Stimulated activated CD8-positive, alpha-beta memory T cell treated with anti-CD3 and anti-CD28 coated beads, Interleukin-7, amount 100 ng/mL, for 48 hours (primary cell): ENCODE measurements at places on chromosomes 12 and 14.

GRCh38 chr12:85866986-85867776, 6.9 kb upstream of the NTS start:
- no peak for DNase-seq

- no peak for DNase-seq
Measured at GRCh38 chr12:5430641-5431603, 986 bp upstream of the NTF3 start.

- no peak for DNase-seq
Measured at GRCh38 chr12:124551268-124552144, 15.9 kb downstream of the NCOR2 start.

- no peak for DNase-seq
Measured at GRCh38 chr12:49661746-49662145, 38.4 kb downstream of the PRPF40B start.

DNA sequence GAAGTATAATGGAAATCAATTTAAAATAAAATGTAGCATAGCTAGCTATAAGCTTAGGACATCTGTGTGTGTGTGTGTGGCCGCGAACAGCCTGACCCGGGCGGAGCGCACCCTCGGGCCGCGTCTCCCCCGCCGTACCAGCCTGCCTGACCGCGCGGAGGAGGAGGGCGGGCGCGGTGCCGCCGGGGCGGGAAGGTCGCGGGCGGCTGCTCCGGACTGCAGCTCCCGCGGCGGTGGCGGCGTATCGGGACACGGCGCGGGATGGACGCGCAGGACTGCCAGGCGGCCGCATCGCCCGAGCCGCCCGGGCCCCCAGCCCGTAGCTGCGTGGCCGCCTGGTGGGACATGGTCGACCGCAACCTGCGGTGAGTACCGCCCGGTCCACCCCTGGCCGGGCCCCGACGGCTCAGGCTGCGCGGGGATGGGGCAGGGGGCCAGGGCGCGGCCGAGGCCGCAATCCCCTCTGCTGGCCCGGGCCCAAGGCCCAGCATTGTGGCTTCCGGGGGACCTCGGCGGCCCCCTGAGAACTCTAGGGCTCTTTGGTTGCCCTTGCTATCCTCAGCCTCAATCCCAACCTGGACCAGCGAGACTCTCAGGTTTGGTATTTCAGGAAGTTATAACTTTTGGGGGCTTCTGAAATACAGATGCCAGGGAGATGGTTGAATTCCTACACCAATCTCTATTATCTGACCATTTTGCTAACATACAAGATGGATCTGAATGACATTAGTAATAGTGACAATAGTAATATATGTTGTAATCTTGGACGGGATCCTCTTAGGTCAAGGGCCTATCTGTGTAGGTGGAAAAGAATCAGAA, at the start of gene ABHD12B:
Gene ABHD12B (plus strand): TSS at position 140 of the 819 bp plus-strand sequence. CDS start 122 bp downstream, at position 262.
- DNase-seq, result no peak

- DNase-seq, result no peak
Measured at GRCh38 chr14:20631880-20632389, 9.6 kb downstream of the OR6S1 start.

GRCh38 chr14:74656964-74657363, 44.9 kb upstream of the LTBP2 start:
- no peak for DNase-seq

DNA sequence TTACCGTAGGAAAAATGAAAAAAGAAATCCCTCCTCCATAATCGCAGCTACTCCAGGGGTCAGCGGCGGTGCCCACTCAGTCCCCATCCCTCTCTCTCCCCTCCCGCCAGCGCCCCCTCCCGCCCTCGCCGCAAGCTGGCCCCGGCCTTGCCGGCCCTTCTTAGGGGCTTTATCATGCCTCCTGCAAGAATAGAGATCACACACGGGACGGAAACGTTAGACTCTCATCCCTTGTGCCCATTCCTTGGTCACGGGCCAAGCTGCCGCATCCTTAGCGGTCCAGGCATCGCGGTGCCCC, 692 bp upstream of the COX14 start:
- DNase-seq, result no peak

- DNase-seq, result no peak
Measured at GRCh38 chr14:88935083-88935482, 110.6 kb downstream of the TTC8 start.

- no peak for DNase-seq
Measured at GRCh38 chr12:131950182-131950913, 606 bp downstream of the EP400 start.

DNA sequence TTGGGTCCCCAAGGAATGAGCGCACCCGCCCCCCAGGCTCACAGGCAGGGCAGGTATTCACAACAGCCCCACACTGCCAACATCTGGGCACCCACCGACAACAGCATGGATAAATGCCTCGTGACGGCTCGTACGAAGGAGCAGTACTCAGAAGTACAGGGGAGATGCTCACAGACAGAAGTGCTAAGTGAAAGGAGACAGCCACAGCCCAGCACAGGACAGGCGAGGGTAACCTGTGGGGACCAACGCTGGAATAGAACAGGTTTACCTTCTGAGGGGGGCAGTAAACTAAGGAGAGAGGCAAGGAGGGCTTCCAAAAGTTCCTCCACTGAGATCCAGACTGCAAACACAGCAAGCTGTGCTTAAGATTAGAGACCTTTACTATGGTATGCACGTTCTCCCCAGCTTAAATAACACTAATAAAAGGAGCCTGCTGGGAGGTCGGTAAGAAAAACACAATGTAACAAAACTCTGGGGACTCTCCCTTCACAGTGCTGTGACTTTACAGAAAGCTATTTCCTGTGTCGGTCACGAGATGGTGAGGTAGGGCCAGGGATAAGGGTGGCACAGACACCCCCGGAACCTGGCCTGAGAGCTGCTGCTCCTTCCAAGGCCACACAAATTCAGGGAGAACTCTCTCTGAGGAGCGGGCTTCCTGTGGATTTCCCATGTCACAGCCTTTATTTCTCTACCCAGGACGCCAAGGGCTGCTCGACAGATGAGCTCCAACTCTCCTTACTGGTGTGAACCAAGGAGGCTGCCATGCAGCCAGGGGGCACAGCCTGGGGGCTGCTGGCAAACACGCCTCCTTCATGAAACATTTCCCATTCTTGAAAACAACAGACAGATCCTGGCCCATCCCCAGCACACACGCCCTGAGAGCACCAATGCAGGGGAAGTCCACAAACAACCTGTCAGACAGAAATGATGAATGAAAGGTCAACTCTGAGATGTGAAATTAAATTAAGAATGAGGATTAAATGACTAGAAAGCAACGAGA, 26.3 kb downstream of the SLC15A4 start:
- no peak for DNase-seq

GRCh38 chr14:92942136-92942535, 19.2 kb downstream of the CHGA start:
- DNase-seq, result no peak

DNA sequence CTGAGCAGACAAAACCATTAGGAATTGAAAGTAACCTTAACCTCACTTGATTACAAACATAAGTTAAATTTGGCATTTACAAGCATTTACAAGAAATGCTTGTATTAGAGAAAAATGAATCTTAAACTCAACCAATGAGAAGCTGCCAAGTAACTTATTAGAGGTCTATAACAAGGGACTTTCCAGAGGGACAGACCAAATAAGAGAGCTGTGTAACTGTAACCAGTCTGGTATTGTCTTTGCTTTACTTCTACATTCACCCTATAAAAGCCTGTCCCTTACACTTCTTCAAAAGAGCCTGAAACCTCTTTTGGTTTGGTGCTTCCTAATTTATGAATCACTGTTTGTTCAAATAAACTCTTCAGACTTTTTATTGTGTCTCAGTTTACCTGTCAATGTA, 450.0 kb upstream of the FAR2 start:
- DNase-seq, result no peak

GRCh38 chr12:85779768-85780167, 56.4 kb downstream of the RASSF9 start:
- no peak for DNase-seq

DNA sequence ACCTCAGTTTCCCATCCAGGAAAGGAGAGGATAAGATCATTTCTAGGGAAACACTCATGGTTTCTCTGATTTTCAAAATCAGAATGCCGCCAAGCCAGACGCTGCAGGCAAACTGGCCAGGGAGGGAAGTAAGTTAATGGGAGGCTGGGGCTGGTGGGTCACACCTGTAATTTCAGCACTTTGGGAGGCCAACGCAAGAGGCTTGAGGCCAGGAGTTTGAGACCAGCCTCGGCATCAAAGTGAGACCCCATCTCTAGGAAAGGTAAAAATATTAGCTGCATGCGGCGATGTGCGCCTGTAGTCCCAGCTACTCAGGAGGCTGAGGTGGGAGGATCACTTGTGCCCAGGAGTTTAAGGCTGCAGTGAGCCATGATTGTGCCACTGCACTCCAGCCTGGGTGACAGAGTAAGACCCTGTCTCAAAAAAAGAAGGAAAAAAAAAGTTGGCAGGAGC, 587 bp downstream of the SELPLG start:
- no peak for DNase-seq

- DNase-seq, result no peak
Measured at GRCh38 chr12:102910792-102911191, 6.3 kb downstream of the PAH start.

DNA sequence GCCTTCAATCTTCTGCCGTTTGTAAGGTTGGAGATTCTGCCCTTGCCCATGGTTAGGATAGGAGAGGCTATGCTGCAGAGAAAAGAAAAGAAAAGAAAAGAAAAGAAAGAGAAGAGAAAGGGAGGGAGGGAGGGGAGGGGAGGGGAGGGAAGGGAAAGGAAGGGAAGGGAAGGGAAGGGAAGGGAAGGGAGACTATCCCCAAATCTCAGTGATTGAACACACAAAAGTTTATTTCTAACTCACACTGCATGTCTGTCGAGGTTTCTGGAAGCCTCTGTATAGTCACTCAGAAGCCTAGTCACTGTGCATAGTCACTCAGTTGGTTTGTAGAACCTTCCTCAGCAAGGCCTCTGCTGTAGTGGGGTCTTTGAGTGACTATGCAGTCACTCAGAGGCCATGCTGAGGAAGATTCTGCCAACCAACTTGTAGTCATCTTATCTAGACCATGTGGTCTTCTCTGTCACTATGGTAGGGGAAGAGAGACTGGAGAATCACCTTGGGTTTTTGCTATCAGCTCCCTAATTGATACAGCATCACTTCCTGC, 52.3 kb upstream of the ABCC9 start:
- DNase-seq, result no peak

DNA sequence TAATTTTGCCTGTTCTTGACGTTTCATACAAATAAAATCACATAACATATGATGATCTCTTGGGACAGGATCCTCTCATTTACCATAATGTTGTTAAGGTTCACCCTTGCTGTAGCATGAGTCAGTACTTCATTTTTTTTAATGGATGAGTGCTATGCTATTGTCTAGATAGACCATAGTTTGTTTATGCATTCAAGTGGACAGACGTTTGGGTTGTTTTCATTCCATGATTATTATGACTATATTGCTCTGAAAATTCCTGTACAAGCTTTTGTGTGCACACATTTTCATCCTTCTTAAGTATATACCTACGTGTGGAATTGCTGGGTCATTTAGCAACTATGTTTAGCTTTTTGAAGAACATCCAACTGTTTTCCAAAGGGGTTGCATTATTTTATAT, 325.6 kb upstream of the TMEM132C start:
- no peak for DNase-seq
